ENCODE measurements at places on chromosomes 7 and 10.

DNA sequence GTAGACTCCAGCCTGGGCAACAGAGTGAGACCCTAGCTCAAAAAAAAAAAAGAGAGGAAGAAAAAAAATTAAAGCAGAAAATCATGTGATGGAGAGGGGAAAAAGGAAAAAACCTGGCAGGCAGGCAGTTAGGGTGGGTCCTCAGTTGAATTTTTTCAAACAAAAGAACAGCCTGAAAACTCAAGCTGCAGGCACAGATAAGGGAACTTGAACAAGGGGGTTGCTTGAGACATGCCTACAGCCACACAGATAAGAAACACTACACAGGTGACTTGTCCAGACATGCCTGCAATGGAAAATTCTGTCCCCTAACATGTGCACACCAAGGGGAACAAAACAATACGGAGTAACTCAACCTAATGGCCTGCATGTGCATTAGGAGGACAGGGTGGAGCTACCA is 19.2 kb downstream of the VIM start:
- no peak for DNase-seq

- DNase-seq = no peak
Measured at GRCh38 chr10:86752311-86752710, 4.1 kb upstream of the BMPR1A start.

GRCh38 chr10:90920986-90921666 is at the start of gene ANKRD1:
TSS of gene ANKRD1 (minus strand) at chr10:90921087. CDS start at chr10:90921027, 60 bp downstream.
- DNase-seq = peak; percentile 83

DNA sequence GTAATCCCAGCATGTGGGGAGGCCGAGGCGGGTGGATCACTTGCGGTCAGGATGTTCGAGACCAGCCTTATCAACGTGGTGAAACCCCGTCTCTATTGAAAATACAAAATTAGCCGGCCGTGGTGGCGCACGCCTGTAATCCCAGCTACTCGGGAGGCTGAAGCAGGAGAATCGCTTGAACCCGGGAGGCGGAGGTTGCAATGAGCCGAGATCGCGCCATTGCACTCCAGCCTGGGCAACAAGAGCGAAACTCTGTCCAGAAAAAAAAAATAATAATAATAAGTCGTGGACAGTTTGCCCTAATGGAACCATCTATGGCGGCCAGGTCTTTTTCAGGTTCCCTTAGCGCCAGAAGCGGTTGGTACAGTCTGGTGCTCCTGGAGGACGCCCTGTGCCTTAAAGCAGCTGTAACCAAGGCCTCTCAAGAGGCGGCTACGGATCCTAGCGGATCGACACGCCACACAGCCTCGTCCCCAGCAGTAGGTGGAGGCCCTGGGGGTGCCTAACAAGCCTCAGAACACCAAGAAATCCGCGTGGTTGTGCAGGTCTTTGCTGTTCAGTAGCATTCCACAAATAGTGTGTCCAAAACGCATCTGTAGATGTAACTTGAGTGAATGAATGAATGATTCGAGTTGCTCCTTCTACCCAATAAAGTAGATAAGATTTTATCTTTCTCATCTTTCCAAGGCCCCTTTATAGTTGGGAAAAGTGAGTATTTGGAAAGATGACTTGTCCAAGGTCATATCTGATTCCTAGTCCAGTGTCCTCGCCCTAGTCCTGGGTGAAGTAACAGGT is 982 bp downstream of the PGAM1 start:
- DNase-seq = peak; percentile 18

GRCh38 chr10:105247831-105248499 is 606.9 kb downstream of the SORCS3 start:
- DNase-seq = no peak

GRCh38 chr7:16524332-16524731 is 2.3 kb upstream of the LRRC72 start:
- DNase-seq = no peak

DNA sequence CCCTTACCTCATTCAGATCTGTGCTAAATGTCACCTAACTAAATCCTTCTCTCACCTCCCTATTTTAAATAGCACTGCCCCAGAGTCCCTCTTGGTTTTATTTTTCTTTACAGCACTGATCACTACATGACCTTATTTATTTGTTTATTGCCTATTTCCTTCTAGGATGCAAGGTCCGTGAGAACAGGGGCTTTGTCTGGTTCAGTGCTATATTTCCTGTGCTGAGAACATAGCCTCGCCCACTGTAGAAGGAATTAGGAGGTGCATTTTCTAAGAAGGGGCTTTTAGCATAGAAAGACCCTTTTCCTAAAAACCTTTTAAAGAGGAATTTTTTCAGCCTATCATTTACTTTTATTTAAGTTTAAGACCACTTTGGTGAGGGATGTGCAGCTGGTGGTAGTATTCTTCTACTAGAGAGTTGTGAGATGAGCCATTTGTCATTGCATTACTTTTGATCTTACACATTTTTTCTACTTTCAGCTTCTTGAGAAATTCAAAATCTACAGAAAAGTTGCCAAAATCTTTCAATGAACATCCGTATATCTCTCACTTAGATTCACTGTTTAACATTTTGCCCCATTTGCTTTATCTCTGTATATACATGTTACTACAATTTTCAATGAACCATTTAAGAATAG is 13.5 kb upstream of the PCGF5 start:
- DNase-seq = no peak

- no peak for DNase-seq
Measured at GRCh38 chr10:121510201-121510771, 88.0 kb downstream of the FGFR2 start.

DNA sequence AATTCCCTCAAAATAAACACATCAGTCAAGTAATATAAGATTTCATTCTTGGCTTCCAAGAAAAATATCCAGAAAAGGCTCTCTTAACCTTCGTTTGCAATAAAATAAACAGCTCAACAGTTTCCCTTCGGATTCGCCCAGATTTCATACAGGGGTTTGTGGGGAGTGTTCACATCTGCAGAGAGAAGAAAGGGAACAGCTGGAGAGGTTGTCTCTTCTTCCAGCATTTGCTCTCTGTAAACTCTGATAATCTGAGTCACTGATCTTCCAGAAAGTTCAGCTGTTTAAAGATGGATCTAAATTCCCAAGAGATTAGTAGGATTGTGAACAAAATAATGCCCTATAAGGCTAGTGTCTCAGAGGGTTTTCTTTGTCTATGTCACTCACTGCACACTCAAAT is 277.9 kb downstream of the HPSE2 start:
- DNase-seq = no peak

DNA sequence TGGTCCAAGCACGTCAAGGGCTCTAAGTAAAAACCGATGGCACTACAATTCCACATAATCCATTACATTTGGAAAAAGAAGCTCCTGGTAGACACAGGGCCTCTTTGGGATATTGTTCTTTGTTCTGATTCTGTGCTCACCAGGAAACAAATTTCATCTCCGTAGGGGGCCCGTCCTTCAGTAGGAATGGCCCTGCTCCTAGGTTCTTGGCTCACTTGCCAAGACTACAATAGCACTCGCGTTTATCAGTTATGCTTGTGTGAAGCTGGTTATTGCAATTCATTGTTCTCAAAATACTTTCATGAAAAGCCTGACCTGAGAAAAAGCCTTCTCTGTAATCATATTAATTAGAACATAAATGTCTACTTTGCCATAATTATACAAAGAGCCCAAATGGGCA is 10.3 kb upstream of the ZC3HAV1L start:
- no peak for DNase-seq

- DNase-seq = no peak
Measured at GRCh38 chr7:46292741-46293140, 371.7 kb upstream of the IGFBP3 start.

DNA sequence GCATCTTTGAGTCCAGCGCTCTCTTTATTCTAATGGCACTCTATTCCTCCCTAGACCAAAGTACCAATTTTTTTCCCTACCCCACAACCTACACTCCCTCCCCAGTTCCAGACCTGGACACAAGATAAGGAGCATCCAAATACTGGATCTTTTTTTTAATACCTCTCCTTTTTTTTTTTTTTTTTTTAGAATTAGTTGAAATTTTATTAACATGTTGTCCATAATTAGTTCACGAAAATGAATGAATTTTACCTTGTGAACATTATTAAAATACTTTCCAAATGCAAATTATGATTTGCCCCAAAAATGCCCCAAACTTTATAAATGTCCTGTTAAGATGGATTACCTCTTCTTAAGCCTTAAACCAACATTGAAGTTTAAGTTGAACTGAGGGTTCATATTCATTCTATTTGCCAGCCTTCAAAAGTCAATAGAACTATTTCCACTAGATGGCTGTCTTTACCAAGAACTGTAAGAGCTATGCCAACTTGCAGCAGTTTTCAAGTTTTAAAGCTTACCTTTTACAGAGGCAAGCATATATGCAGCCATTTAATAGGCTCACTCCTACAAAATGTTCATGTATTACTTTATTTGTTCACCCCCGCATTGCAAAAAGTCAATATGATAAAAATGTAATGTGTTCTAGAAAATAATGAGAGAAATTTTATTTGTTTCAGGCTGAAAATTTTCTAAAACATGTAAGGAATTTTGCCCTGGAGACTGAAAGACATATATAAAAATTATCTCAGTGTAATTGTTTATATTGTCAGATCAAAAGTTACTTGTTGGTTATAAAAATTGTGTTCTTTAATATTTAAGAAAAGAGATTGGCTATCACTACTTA is 39.7 kb upstream of the TNKS2 start:
- peak; percentile 79 for DNase-seq
